ENCODE measurements at places on chromosomes 7 and 10.
A peak's percentile ranks its signal among the peaks of the same experiment; 100 is the strongest.

DNA sequence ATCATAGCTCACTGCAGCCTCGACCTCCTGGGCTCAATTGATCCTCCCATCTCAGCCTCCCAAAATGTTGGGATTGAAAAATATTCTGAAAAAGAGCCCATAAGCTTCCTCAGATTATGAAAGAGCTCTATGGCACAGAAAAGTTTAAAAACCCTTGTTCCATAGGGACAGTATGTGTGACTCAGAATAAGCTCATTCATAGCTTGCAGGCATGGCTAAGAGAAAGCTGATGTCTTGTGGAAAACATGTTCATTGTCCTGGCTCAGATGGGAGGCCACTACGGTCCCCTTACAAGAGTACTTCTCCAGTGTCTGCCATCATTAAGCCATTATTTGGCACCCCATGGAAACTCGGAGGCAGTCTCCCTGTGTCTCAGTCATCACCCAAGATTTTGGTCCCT lies 64.0 kb downstream of the CCDC3 start:
- H3K27me3 ChIP-seq = no peaks in the 10 kb centered on the region
- DNase-seq = no peak
- H3K27ac ChIP-seq = no peak overlapping the region
- H3K4me1 ChIP-seq = no peaks in the 10 kb centered on the region
- no peak overlapping the region for H3K4me3 ChIP-seq

DNA sequence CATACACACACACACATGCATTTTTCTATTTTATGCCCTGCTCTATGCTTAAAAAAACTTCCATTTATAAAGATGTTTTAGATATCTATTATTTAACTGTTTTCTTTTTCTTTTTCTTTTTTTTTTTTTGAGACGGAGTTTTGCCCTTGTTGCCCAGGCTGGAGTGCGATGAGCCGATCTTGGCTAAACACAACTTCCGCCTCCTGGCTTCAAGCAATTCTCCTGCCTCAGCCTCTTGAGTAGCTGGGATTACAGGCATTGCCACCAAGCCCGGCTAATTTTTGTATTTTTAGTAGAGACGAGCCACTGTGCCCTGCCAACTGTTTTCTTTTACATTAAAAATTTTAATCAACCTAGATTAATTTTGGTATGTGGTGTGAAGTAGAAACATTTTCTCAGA lies 45.6 kb upstream of the PURB start:
- no peaks in the 10 kb centered on the region for H3K36me3 ChIP-seq
- H3K4me1 ChIP-seq = no peaks in the 10 kb centered on the region
- H3K27me3 ChIP-seq = no peaks in the 10 kb centered on the region
- H3K4me3 ChIP-seq = no peak overlapping the region
- no peak overlapping the region for H3K27ac ChIP-seq
- no peak for DNase-seq

GRCh38 chr7:121026159-121026558 lies 37.6 kb downstream of the CPED1 start:
- H3K4me3 ChIP-seq = no peak overlapping the region
- no peak for DNase-seq
- no peaks in the 10 kb centered on the region for H3K27me3 ChIP-seq
- no peaks in the 10 kb centered on the region for H3K4me1 ChIP-seq
- H3K27ac ChIP-seq = no peak overlapping the region
- H3K36me3 ChIP-seq = no peaks in the 10 kb centered on the region

DNA sequence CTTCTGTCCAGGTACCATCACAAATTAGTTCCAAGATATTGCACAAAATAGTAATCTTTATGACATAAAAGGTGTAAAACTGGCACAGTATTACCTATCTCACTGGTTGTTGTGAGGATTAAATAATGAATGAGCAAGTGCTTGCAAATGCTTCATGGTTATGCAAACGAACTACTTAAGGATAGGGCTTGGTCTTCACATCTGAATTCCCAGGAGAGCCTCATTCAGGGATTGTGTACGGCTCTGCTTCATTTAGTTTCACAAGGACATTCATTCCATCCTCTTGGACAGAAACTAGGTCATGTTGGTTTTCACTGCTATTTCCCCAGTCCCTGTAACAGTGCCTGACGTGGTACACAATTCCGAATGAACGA lies 12.1 kb downstream of the ABCA13 start:
- no peak overlapping the region for H3K4me3 ChIP-seq
- no peaks in the 10 kb centered on the region for H3K36me3 ChIP-seq
- no peak overlapping the region for H3K27ac ChIP-seq
- no peaks in the 10 kb centered on the region for H3K4me1 ChIP-seq

DNA sequence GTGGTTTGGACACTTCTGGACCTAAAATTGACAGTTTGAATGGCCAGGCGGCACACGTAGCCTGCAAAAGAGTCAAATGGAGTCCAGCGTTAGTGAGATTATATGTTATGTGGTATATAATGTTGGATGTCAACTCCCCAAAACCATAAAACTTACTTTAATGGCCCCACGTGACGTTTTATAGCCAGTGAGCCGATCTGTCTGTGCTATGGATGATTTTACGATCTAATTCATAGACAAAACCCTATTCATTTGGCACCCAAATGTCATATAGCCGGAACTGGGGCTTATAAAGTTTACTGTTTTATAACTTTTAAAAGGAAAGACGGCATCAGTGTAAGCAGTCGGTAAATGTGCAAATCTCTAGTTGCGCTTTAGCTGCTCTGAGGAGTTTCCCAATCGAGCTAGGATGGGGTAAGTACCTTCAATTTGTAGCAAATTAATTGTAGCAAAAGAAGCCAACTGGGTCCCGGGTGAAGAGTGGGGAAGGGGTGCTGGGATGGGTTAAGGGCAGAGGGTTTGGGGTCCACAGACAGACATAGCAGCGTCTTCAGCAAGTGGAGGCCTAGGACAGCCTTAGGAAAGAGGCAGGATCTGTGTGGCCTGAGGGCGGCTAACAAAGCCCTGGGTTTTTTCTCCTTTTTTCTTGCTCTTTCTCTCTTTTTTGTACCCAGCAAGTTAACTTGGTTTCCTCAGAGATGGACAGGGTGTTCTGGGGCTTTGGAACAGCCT lies 3.2 kb downstream of the HOXA5 start:
- no peaks in the 10 kb centered on the region for H3K27me3 ChIP-seq
- H3K27ac ChIP-seq = peak overlapping the region; percentile 85
- H3K4me1 ChIP-seq = peaks cover 2% of the 10 kb centered on the region
- no peaks in the 10 kb centered on the region for H3K36me3 ChIP-seq
- no peak for DNase-seq
- peak overlapping the region; percentile 19 for H3K4me3 ChIP-seq

DNA sequence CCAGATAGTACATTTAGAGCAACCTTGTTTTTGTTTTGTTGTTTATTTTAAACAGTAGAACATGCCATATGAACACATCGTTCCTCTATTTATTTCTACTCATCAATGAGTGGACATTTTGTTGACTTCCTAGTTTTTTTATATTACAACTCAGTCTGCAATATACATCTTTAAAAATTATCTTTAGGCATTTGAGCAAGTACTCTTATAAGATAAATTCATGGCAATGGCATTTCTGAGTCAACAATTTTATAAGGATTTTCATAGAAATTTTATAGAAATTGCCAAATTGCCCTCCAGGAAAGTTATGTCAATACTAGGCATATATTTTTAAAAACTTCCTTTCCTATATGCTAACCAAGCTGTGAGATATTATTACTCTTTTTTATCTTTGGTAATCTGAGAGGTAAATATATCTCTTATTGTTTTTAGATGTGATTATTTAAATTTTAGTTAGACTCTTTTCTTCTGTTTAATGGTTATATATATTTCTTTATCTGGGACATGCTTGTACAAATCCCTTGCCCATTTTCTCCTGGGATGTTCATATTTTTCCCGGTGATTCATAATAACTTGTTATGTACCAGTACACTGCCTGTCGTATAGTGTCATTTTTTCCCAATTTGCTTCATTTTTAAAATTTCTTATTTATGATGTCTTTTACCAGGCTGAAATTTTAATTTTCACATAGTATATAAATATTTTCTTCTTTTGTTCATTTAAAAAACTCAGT lies 50.5 kb downstream of the FZD1 start:
- no peaks in the 10 kb centered on the region for H3K4me1 ChIP-seq
- no peak overlapping the region for H3K4me3 ChIP-seq
- DNase-seq = no peak
- no peaks in the 10 kb centered on the region for H3K36me3 ChIP-seq
- H3K27me3 ChIP-seq = no peaks in the 10 kb centered on the region

DNA sequence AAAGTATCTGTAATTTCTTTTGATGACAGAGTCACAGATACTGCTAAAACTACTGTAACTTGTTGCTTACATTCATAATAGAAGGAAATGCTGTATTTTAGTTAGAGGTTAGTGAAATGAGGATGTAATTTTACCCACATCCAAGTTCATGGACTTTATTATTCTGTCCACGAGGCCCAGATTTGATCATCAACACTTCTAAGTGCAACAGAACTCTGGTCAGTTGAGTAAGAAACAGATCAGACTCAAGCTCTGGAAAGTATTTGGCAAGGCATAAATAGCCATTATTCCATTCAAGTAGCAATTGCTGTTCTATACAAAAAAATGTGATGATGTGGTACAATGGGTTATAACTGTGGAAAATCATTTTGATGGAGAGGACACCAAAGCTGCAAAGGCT lies 22.3 kb downstream of the ACADSB start:
- no peak overlapping the region for H3K27ac ChIP-seq
- no peak overlapping the region for H3K4me3 ChIP-seq
- H3K36me3 ChIP-seq = peaks cover 3% of the 10 kb centered on the region
- DNase-seq = no peak

All from Peyer's patch (tissue), 4 donors.